ENCODE measurements at places on chromosomes 4 and X.

DNA sequence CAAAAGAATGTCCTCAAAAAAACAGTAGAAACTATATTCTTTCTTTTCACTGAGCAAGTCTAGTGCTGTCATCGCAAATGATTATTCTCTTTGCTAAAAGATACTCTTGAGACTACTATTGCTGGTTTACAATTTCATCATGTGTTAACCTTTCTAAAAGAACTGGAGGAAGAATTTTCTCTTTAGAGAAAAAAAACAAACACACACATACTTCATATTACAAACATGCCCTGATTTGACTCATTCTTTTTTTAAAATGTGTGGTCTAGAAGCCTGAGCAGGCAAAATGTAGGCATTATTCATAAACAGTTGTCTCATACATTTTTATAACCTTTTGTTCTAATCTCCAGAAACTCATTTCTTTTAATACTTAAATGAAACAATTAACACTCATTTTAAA is 60.6 kb upstream of the FAT4 start:
- no peak for DNase-seq

DNA sequence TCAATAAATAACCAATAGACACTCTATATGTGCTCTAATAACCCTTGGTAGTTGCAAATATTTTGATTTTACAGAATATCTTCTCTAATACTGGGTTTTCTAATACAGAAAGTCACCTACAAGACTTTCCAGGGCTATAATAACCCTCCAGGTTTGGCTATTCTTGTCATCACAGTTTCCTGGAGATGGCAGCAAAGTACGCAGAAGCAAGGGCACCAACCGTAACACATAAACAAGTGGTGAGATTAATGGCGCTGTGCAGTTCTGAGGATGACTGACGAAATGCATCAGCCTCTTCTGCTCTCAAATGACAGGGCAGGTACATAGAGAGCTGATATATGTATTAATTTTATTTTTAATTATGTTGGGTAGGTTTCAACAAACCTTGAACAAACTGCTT is 122.4 kb downstream of the C4orf33 start:
- no peak for DNase-seq

DNA sequence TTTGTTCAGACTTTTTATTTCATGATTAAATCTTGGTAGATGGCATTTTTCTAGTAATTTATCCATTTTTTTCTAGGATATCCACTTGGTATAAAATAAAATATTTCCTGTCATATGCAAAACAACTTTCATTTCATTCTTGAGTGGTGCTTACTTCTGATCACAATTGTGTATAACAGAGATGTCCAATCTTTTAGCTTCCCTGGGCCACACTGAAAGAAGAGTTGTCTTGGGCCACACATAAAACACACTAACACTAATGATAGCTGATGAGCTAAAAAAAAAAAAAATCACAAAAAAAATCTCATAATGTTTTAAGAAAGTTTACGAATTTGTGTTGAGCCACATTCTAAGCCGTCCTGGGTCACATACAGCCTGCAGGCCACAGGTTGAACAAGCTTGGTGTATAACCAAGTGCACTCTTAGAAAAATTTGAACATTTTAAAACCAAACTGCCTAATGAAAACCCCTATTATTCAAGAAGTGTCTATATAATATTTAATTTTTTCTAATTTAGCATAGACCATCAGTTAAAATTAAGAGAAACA is 41.3 kb upstream of the SPP1 start:
- no peak for DNase-seq

GRCh38 chrX:3504916-3505315 is 158.5 kb upstream of the MXRA5 start:
- DNase-seq, result no peak

GRCh38 chr4:152258804-152259708 is 276.8 kb downstream of the FBXW7 start:
- no peak for DNase-seq

GRCh38 chrX:46588263-46588662 is 14.7 kb downstream of the CHST7 start:
- DNase-seq, result no peak

DNA sequence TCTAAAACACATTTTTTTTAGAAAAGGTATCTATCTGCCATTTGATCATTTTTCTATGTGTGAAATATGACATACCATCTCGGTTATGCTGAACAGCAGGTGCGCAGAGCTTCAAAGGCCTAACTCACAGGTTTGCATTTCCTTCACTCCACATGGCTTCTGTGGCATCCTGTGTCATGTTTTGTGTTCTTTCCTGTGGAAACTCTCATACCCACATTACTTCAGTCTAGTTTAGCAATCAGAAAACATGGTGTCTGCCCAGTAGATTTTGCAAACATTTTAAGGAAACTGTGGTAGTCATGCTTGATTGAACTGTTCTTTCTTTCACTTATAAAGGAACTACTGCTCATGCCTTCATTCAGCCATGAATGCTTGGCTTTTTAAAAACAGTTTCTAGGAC is 11.3 kb upstream of the ARAP2 start:
- DNase-seq, result peak; percentile 51

- DNase-seq, result no peak
Measured at GRCh38 chr4:154211506-154211905, 280.1 kb downstream of the DCHS2 start.

DNA sequence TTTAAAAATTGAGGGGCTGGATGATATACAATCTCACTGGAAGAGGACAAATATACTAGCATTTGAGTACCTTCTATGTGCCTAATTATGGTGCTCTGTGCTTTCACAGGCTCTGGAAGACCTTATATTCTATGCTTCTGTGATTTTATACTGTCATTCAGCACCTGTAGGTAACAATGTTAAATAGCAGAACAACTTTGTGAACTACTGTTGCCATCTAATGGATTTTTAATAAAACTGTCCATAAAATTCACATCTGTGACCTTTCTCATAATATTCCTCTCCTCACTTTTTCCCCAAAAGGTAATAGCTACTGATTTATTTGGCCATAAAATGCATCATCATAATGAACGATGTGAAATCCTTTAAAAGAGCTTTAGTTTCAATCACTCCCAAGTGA is 21.9 kb downstream of the POU3F4 start:
- DNase-seq, result no peak

DNA sequence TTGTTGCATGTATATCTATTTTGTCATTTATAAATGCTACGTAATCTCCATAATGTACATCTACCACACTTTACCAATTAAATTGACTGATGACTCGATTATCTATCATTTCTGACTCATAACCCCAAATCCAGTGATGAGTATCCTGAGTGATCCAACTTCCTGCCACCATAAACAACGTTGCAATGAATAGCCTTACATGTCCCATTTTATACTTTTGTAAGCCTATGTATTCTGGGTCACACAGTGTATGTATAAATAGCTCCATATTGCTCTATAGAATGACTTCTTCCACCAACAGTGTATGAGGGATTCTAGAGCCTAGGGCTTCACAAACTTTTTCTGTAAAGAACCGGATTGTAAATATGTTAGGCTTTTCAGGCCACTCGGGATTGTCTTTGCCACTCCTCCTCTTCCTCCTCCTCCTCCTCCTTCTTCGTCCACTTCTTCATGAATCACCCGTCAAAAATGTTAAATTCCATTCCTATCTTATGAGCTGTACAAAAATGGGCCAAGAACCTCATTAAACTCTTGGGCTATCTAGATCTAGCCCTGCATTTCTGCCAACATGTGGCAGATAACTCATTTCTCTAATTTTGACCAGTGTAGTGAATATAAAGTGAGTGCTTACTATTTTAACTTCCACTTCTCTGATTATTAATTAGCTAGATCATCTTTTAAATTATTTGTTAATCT is 672.2 kb upstream of the AMOT start:
- no peak for DNase-seq

DNA sequence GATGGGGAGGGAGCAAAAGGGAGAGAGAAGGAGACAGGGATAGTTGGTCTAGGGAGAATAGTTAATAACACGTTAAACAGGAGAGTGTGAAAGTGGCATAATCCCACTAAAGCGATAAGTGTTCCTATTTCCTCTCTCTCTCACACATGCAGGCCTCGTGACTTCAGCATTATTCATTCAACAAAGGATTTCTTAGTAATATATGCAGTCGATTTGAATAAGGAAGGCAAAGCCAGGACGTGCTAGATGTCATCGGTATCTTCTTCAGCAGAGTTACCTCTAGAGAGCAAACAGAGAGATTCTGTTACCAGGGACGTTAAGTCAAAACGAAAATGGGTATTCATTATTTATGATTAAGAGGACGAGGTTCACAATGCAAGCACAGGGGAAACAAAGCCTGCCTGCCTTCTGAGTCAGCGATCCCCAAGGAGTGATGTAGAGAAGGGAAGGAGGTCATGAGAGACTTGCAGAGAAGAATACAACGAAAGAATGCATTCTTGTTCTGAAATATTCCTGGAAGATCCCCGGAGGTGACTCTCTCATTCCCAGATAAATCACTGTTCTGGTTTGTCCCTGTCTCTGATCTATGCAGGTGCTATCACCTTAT is 1048.4 kb downstream of the NLGN4X start:
- no peak for DNase-seq

DNA sequence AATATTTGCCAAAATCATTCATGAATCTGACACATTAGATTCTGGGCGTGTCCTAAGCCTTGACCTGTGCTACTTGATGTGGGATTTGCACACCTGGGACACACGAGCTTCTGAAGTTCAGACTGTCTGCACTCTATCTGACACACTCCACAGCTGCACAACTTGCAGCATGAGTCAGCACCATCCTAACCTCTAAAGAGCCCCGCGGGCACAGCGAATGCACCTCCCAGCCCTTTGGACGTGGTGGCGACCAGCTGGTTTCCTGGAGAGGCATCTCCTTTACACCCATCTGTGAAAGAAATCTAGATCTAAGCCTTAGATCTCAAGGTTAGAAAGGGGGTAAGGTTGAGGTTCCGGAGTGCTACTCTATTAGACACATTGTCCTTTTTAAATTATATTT is 69.2 kb downstream of the SORBS2 start:
- DNase-seq, result no peak

- no peak for DNase-seq
Measured at GRCh38 chr4:60682901-60683300, 517.2 kb upstream of the ADGRL3 start.

DNA sequence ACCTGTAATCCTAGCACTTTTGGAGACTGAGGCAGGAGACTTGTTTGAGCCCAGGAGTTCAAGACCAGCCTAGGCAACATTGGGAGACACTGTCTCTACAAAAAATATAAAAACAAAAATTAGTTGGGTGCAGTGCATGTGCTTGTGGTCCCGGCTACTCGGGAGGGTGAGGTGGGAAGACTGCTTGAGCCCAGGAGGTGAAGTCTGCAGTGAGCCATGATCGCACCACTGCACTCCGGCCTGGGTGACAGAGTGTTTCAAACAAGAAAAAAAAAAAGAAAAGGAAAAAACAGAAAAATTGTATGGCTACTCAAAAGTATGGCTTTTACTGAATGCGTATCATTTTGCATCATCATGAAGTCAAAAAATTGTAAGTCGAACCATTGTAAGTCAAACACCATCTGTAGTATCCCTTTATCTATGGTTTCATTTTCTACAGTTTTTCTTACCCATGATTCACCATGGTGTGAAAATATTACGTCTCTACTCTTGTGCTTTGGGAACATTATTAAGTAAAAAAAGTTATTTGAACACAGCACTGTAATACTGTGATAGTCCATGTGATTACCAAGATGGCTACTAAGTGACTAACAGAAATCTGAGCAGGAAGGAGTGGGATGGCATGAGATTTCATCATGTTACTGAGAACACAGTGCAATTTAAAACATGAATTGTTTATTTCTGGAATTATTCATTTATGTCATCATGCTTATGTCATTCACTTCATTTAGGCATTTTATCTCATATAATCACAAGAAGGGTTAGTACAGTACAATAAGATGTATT is 26.5 kb upstream of the MANBA start:
- DNase-seq, result no peak

DNA sequence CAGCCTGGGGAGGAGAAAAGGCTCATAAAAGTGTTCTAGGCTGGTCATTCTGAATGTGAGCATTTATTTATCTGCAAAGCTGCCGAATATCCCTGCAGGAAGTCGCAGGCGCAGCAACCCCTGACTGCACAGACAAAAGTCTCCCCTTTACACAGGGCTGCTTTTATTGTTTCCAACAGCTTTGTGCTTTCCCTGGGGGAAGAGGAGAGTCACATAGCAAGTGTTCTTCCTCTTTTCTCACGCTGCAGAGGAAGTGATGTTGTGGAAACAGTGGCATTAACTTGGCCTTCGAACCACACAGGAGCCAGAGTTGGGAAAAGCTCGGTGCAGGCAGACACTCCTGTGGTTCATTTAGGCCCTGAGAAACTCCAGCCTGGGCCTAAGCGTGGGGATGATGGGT is 81.5 kb upstream of the BCOR start:
- DNase-seq, result no peak

GRCh38 chr4:107490116-107490515 is 229.9 kb downstream of the PAPSS1 start:
- DNase-seq, result no peak

DNA sequence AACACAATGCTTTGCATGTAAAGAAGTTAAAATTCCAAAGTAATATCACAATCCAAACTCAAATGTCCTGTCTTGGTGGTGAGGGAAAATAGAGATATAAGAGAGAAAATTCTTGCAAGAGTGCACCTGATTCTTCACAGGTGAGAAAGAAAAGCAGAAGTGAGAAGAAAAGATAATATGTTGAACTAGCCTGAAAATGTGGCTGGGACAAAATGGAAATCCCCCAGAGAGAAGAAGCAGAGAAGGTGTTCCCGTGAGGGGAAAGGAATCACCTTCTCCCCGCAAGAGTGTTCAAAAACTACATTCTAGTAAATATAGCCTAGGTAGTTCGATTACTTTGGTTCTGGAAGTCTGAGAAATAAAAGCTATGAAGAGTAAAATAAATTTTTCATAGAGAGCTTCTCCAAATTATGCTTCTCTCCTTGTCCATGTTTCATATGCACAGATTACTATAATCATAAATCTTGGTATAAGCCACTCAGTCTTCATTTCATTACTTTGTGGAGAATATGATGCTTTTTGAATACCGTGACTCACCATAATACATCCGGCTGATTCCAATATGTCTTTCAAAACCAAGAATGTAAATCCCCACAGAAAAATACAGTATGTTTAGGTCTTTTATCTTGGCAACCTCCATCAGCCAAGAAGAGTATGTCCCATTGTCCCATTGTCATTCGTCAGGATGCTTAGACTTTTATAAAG is 63.1 kb downstream of the COX18 start:
- no peak for DNase-seq

DNA sequence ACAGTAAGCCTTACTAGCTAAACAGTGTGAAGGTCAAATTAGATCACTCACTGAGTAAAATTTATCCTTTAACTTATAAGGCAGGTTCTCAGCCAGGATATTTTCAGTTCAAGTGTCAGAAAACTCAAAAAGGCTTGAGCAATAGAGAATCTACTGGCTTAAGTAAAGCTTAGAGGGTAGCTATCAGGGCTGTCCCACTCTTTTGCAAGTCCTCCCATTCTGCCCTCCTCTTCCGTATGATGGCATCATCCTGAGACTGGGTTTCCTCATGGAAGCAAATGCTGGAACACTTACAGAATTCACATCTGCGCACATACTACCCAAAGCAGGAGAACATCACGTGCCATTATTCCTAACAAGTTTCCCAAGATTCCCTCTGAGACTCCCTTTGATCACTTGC is 55.0 kb downstream of the FBXL5 start:
- no peak for DNase-seq
